RPMI7951 (cell line): ENCODE measurements at places on chromosomes 6 and 20. TPM values are rescaled to one million over a fixed set of nuclear protein-coding genes. Genes with fewer than 3 reads are reported as not detected.

Gene PACSIN1
- not detected in 2 replicates for total RNA-seq

Gene BPIFB2
- not detected in 2 replicates for total RNA-seq

Gene TXLNB
- total RNA-seq = 0.98 and 1.1 TPM in 2 replicates

Gene C6orf52
- total RNA-seq = 1.7 TPM in 1 of 2 replicates, not detected in the other

Gene PDYN
- total RNA-seq = not detected in 2 replicates

Gene ENPP5
- total RNA-seq = 0.12 TPM in 1 of 2 replicates, not detected in the other

Gene OR2J3
- total RNA-seq = not detected in 2 replicates

Gene PKIB
- 0.72 TPM in 1 of 2 replicates, not detected in the other for total RNA-seq

Gene RPS6KA2
- 4.3 and 7.3 TPM in 2 replicates for total RNA-seq

Gene PIGU
- total RNA-seq = 43.1 and 48.1 TPM in 2 replicates

Gene BEND6
- total RNA-seq = 21.6 and 24.6 TPM in 2 replicates

Gene ZNF341
- total RNA-seq = 1.6 and 2.0 TPM in 2 replicates

DNA sequence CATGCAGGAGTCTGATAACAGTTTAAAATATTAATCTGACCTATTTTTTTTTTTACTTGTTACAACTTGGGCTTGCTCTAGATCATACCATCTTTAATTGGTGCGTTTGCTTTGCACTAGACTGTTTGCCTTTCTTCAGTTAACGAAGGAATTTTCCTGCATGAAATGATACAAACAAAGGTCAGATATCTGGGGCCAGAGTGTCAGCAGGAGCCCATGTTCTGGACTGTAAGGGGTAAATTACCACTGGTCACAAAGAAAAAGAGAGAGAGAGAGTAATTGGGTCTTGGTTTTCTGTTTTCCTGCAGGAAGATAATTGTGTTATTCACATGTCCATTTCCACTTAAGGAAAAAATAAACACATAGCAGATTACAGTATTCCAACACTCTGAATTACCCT lies 399.4 kb upstream of the MARCKS start:
- DNase-seq = no peak

DNA sequence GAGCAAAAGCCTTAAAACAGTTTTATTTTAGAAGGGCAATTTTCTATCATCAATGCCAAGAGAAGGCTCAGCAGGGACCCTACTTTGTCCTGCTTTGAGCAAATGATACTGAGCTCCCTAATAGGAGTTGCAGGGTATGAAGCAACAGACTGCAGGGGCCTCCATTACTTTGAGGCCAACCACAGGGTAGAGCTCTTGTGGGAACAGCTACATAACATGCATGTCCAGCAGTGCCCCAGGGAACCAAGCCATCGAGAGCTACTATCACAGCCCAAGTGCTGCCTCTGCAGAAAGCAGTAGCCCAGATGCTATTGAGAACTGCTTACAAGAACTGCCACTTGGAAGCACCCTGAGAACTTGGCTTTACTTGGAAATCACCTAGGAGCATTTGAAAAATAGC lies 222.1 kb downstream of the LAMA2 start:
- DNase-seq = peak; percentile 4

- no peak for DNase-seq
Observed at GRCh38 chr6:142942238-142942637, 2.7 kb downstream of the HIVEP2 start.

GRCh38 chr6:109282756-109283155 lies 99.5 kb downstream of the CD164 start:
- DNase-seq = no peak

- no peak for DNase-seq
Observed at GRCh38 chr6:144467172-144467762, 182.1 kb downstream of the UTRN start.

- DNase-seq = no peak
Observed at GRCh38 chr6:1175877-1176276, 136.0 kb upstream of the FOXQ1 start.

GRCh38 chr6:30881392-30882203 lies 2.7 kb upstream of the DDR1 start:
- DNase-seq = no peak

DNA sequence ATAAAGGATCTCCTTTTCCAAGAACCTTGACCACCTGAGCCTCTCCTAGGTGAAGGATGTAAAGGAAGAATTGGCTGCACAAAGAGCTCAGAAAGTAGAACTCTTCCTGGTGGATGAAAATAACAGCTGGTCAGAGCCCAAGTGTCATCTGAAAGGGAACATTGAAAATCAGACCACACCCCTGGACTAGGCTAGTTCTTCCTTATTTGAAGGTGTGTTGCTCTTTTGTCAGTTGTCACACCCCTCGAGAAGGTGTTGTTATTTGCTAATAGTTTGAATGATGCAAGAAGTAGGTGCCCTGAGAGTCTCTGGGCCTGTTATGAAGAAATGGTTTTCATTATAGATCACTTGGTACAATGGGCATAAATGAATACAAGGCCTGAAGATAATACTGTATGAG lies 31.1 kb downstream of the NHLRC1 start:
- DNase-seq = no peak

- peak; percentile 93 for DNase-seq
Observed at GRCh38 chr20:19973961-19974629, 43.1 kb upstream of the NAA20 start.

GRCh38 chr6:107616775-107617174 lies 126.9 kb downstream of the SOBP start:
- peak; percentile 6 for DNase-seq

- no peak for DNase-seq
Observed at GRCh38 chr20:56664796-56665195, 35.7 kb downstream of the TFAP2C start.

- no peak for DNase-seq
Observed at GRCh38 chr6:163532526-163533078, 118.1 kb downstream of the QKI start.

DNA sequence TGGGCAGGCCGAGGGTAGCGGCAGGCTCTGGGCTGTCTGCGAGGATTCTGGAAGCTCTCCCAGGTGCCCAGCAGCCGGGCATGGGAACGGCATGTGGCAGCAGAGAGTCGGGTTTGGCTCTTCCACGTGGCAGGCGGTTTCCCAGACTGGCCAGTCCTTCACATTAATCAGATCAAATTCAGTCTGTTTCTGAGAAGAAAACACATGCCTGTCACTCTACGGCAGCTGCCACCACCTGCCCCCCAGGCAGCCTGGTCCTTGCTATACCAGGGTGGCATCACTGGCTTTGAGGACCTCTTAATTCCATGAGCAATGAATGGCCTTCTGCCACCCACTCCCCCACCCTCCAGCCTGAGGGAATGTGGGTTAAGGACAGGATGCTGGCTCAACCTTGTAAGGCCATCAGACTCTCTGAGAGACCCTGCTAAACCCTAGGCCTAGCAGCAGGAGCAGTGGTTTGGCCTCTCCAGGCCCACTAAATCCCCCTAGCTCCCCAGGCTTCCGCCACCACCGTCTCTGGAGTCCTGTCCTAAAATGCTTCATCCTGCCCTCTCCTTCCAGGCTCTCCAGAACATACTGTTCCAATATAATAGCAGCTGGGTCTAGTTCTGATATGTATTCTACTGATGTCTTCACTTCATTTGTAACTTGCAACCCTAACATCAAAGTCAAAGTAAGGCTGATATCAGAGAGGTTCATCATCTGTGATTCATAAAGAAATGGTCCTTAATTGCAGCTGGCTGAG lies 47.8 kb downstream of the PLCG1 start:
- no peak for DNase-seq

DNA sequence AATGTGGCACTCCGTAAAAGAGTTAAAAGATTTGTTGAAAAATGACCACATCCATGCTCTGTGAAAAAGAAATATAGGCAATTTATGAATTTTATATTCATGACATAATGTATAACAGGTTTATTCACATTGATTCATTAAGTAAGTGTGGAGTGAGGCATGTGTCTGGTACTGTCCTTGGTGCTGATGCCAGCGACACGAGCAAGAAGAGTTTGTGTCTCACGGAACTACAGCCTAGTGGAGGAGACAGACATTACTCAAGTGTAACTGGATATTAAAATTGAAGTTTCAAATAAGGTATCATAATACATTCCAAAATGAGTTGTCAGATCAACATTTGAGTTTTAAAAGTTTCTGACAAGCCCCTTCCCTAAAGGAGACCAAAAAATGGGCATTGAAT lies 158.2 kb upstream of the PRND start:
- peak; percentile 80 for DNase-seq

- peak; percentile 45 for DNase-seq
Observed at GRCh38 chr20:38293491-38294065, 10.4 kb upstream of the BPI start.

GRCh38 chr6:25486550-25486949 lies 165.5 kb upstream of the SCGN start:
- no peak for DNase-seq

- DNase-seq = peak; percentile 44
Observed at GRCh38 chr6:1611572-1612298, 2.0 kb downstream of the FOXC1 start.

DNA sequence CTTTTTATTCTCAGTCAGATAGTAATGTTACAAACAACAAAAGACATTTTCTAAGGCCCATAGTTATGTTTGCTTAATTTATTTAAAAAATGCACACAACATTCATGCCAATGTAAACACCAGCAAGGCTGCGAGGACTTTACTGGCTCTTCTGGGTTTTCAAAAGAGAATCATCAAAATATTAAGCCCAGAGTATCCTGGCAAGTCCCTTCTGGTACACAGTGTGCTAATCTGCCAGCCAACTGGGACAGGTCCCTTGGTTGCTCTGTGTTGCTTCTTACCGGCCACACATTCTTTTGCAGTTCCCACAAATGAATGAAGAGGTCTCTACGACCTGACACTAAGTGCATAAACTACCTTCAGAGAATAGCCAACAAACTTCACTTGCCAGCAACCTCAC lies 42.6 kb upstream of the SPDEF start:
- no peak for DNase-seq

GRCh38 chr6:136772685-136773472 lies 19.4 kb downstream of the MAP3K5 start:
- DNase-seq = no peak

DNA sequence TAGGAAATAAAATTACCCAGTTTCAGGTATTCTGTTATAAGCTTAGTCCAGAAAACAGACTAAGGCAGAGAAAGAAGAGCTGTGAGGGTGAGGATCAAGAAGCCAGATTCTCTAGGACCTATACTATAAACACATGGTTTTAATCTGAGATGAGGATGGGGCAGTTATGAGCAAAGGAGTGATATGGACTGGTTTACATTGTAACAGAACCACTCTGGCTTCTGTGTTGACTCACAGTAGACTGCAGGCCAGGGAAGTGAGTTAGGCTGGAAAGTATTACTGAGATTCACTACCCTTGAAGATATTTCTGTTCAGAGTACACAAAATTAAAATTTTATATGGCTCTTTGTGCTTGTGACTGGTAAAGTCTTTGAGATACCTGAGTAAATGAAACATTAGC lies 3.2 kb upstream of the RWDD1 start:
- DNase-seq = no peak
